Fibroblast of the aortic adventitia (primary cell): ENCODE measurements at places on chromosomes 12 and 14. TPM values are rescaled to one million over a fixed set of nuclear protein-coding genes. Genes with fewer than 3 reads are reported as not detected.

GRCh38 chr14:20998139-20998538, 954 bp upstream of the SLC39A2 start:
- no peak for DNase-seq

GRCh38 chr14:48490756-48491155, 815.4 kb upstream of the MDGA2 start:
- DNase-seq, result no peak

DNA sequence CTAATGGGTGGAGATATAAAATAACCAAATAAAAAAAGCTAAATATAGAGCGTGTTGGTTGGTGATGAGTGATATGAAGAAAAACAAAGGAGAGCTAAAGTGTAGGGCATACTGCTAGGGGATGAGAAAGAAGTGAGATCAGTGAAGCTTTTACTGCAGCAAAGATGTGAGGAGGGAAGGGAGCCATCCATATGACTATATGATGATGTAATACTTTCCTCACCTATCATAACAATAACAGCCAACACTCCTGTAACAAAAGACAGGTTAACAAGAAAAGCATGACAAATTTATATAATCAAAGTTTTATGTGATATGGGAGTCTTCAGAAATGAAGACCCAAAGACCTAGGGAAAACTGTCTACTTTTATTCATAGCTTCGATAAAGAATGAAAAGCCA, 57.4 kb upstream of the LRFN5 start:
- peak; percentile 1 for DNase-seq

DNA sequence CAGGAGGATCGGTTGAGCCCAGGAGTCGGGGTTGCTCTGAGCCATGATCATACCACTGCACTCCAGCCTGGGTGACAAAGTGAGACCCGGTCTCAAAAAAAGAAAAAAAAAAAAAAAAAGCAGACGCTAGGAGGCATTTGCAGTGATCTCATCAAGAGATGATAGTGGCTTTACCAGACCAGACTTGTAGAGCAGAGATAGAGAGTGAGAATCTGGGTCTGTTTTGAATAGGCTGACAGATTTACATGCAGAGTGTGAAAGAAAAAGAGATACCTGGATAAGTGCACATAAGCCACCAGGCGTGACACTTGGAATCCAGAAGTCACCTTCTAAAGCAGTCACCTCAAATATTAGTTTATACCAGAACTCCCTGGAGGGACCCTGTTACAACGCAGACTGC, 21.1 kb upstream of the FLRT2 start:
- no peak for DNase-seq

Gene SERPINA10
- not detected in 2 replicates for total RNA-seq

DNA sequence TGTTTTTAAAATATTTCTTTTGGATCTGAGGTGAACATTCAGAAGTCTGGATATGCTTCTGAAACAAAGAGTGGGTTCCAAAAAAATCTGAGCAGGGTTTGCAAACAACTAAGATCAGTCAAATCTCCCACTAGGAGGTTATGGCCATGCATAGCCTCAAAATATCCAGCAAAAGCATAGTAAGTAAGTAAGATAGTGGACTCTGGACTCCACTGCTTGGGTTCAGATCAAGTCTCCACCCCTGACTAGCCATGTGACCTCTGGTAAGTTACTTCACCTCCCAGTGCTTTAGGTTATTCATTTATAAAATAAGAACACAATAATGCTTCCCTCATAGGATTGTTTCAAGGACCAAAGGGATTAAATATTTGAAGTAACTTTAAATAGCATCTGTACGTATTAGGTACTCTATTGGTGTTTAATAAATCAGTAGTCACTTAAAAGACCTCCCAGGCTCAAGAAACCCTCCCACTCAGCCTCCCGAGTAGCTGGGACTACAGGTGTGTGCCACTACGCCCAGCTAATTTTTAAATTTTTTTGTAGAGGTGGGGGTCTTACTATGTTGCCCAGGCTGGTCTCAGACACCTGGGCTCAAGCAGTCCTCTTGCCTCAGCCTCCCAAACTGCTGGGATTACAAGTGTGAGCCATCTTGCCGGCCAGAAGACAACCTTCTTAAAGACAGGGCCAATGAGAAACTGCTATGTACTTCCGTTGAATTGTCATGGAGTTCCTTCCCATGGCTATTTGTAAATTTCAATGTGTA, 95.7 kb upstream of the SOX5 start:
- DNase-seq, result no peak

Gene PTPRR
- 1.4 TPM in 1 of 2 replicates, not detected in the other for total RNA-seq

Gene SIRT4
- total RNA-seq, result 0.90 and 3.6 TPM in 2 replicates

DNA sequence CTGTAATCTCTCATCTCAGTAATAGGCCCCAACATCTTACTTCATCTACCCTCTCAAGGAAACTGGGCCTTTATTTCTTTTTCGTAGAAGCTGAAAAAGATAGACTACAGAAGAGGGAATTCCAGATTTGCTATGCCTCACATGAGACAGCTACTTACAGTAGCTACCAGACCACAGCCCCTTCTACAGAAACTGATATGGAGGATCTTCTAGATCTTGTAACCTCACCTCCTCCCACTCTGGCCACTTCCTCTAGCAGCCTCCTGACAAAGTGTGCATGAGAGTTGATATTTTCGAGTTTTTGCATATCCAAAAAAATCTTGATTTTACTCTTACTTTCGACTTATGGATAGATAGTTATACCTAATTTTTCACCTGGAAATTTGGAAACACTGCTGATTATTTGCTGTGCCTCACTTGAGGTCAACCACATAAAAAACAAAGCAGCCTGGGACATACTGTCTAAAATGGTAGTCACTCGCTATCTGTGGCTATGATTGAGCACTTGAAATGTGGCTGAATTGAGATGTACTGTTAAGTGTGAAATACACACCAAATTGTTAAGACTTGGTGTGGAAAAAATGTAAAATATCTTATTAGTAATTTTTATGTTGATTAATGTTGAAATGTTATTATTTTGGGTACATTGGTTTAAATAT, 86.3 kb upstream of the NID2 start:
- no peak for DNase-seq

DNA sequence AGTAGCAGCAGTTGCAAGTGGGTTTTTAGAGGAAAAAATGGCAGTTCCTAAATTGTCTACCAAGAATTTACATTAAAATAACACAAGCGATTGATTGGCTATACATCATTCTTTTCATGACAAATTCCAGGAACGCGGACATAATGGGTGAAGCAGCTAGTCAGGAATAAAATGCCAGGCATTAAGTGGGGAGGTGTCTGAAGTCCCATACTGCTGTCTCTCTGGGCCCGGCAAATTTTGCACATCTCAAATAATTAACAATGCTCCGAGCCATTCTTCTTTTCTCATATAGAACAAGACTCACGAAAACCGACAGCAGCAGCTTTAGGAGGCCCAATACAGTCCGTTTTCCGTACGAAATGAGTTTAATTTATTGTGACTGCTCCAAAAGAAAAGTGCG, 696 bp downstream of the RPL36AL start:
- no peak for DNase-seq

Gene CACNA1C
- total RNA-seq, result 6.0 and 16.6 TPM in 2 replicates

GRCh38 chr12:50988051-50988450, 35.7 kb downstream of the HIGD1C start:
- DNase-seq, result peak; percentile 25

DNA sequence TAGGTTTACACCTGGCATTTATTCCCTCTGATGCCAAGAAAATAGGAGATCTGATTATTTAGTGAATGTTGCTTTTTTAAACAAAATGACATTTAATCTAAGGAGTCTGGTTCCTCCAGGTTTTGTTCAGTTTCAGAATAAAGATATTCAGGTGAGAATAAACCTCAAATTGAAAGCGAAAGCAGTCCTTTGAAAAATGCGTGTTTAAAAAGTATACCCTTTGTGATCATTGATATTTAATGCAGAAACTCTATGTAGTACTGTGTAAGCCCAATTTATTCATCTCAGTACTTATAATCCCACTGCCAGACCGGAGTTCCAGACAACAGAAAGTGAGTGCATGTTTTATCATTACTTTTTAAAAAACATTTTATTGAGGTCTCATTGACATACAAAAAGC, 210.2 kb downstream of the KCNC2 start:
- DNase-seq, result no peak

DNA sequence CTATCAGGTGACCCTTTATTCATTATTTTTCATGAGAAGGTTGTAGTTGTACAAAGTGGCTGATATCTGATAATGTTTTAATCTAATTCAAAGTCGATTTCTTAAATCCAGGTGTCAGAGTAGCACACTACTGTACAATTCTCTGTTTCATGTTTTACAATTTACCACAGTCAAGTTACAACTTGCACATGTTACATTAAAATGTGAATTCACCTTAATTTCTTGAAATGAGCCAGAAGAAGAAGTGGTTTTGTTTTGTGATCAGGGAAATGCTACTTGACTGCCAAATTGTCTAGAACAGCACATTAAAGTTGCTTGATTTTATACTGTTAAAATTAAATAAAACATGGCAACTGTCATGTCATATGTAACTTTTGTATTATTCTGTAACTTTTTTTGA, 23.2 kb downstream of the LRRK2 start:
- DNase-seq, result no peak

Gene LRRC10
- not detected in 2 replicates for total RNA-seq

GRCh38 chr12:69524755-69525469, 54.7 kb downstream of the FRS2 start:
- no peak for DNase-seq

Gene GLIPR1
- 5.2 and 167 TPM in 2 replicates for total RNA-seq

Gene APOF
- total RNA-seq, result not detected in 2 replicates

- DNase-seq, result no peak
These were observed 179.8 kb downstream of the DPF3 start for GRCh38 chr14:72714094-72714493.

- DNase-seq, result peak; percentile 89
These were observed 4.9 kb downstream of the VAMP1 start for GRCh38 chr12:6465467-6466183.

- no peak for DNase-seq
These were observed 76.8 kb downstream of the ATXN7L3B start for GRCh38 chr12:74614426-74614825.

DNA sequence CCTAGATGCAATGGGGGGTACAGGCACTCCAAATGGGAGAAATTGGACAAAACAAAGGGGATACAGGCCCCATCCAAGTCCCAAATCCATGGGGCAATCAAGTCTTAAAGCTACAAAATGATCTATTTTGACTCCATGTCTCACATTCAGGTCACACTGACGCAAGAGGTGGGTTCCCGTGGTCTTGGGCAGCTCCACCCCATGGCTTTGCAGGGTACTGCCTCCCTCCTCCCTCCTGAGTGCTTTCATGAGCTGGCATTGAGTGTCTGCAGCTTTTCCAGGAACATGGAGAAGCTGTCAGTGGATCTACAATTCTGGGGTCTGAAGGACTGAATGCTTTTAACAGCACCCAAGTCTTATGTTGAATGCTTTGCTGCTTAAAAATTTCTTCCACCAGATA, 274.5 kb upstream of the LRIG3 start:
- DNase-seq, result no peak

DNA sequence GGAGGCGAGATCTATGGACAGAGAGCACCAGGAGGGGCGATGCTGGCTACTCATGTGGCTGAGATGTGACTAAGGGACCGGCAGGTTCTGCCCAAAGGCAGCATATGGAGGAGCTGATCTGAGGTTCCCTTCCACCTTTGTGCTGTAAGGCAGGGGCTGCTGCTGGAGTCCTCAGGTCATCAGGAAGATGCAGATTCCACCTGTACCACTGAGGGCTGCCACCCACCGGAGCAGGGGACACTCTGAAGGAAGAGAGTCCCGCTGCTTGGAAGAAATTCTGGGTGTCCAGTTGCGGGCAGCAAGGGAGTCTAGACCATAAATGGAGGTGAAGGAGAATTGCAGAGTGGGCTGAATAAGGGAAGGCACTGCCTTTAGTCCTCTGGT, 55.3 kb downstream of the PLEKHG3 start:
- DNase-seq, result no peak

DNA sequence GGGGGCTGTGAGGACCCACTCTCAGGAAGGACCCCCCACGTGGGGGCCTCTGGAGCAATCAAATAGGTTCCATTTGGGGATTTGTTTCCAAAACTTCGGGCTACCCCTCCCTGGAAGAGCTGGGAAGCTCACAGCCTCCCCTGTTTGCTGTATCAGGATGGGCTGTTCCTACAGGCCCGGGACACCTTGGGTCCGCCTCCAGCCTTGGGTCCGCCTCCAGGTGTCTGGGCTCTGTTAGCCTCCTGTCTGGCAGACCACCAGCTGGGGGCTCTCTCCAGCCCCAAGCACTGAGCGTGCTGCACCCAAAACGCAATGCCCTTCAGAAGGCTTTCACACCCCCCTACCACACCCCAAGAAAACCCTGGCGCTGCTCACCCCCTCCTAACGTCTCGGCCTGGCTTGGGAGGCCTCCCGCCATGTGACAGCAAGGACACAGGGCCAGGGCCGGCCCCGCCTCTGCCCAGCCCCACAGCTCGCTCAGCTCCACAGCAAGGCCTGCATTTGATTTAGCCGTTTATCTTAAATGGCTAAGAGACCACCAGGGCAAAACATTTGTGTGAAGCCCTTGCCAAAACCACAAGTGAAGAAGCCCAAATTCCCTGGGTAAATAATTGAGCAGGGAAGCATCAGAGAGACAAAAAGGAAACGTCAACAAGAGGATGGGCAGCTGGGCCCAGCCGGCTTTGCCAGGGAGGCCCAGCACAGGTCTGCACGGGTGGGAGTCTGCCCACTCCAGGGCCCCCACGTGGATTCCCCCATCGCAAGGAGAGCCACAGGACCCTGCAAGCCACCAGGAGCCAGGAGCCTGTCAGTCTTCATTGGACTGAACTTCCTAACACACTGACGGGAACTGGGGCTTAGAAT, 39.9 kb downstream of the BCL11B start:
- DNase-seq, result no peak

DNA sequence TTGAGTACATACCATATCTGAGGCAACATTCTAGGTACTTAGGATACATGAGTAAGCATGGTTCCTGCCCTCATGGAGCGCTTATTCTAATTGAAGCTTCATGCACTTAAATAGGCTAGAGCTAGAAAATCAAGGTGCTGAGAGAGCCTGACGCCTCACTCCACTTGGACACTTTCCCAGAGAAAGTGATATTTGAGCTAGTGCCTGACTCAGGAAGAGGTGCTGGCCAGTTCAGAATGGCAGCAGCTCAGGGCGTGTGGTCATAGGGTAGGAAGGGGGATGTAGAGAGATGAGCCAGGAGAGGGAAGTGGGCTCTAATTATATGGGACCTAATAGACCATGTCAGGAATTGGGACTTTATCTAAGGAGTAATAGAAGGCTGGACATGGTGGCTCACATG, 33.3 kb downstream of the TULP3 start:
- DNase-seq, result peak; percentile 28

DNA sequence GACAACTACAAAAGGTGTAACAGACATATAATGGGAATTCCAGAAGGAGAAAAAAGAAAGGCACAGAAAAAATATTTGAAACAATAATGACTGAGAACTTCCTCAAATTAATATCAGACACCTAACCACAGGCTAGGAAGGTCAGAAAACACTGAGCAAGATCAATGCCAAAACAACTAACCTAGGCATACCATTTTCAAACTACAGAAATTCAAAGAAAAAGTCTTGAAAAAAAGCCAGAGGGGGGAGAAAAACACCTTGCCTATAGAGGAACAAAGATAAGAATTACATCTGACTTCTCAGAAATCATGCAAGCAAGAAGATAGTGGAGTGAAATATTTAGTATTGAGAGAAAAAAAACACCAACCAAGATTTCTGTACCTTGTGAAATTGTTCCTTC, 77.8 kb downstream of the RIN3 start:
- no peak for DNase-seq

Gene LRRC43
- 0.74 and 3.5 TPM in 2 replicates for total RNA-seq

Gene ATP6V1D
- 118 and 281 TPM in 2 replicates for total RNA-seq
